Spinal cord (tissue), 10 donors: ENCODE measurements at places on chromosomes 4 and X. TPM values are rescaled to one million over a fixed set of nuclear protein-coding genes. Genes with fewer than 3 reads are reported as not detected.

DNA sequence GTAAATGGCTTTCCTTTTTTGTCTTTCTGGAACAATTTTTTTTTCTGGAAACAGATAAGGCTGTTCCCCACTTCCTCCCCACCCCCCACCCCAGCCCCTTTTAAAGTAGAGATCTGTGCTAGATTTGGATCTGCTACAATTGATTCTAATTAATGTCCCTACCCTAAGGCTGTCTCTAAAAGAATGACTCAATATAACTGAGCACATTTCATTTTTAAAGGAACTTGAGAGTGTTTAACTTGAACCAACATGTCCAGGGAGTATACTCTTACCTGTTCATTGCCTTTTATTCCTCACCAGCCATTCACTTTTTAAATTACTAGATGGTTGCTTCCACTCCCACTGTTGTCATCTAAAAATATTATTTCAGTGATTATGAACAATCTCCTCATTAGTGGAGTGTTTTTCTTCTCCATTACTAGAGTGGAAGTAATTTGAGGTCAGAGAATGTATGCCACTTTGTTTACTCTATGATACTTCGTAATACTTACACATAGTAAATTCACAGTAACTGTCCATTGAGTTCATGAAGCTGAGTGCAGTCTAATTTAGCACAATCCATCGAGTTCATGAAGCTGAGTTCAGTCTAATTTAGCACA lies 14.1 kb upstream of the CNOT6L start:
- no peak overlapping the region for H3K27ac ChIP-seq
- no peak for DNase-seq
- no peaks in the 10 kb centered on the region for H3K36me3 ChIP-seq
- H3K27me3 ChIP-seq = no peaks in the 10 kb centered on the region

- no peak for DNase-seq
- no peaks in the 10 kb centered on the region for H3K27me3 ChIP-seq
- H3K27ac ChIP-seq = no peak overlapping the region
- H3K4me3 ChIP-seq = no peak overlapping the region
- no peaks in the 10 kb centered on the region for H3K4me1 ChIP-seq
These were observed 159.1 kb upstream of the KIT start for GRCh38 chr4:54498661-54499111.

GRCh38 chr4:3257103-3257555 lies 8.2 kb downstream of the MSANTD1 start:
- H3K4me3 ChIP-seq = no peak overlapping the region
- peaks cover 4% of the 10 kb centered on the region for H3K4me1 ChIP-seq
- DNase-seq = no peak
- H3K36me3 ChIP-seq = peaks cover 67% of the 10 kb centered on the region

- H3K4me1 ChIP-seq = peaks cover 12% of the 10 kb centered on the region
- H3K36me3 ChIP-seq = no peaks in the 10 kb centered on the region
- H3K4me3 ChIP-seq = no peak overlapping the region
- H3K27ac ChIP-seq = peak overlapping the region; percentile 68
- peaks cover 4% of the 10 kb centered on the region for H3K27me3 ChIP-seq
These were observed 3.2 kb upstream of the PLP1 start for GRCh38 chrX:103773445-103773844.

DNA sequence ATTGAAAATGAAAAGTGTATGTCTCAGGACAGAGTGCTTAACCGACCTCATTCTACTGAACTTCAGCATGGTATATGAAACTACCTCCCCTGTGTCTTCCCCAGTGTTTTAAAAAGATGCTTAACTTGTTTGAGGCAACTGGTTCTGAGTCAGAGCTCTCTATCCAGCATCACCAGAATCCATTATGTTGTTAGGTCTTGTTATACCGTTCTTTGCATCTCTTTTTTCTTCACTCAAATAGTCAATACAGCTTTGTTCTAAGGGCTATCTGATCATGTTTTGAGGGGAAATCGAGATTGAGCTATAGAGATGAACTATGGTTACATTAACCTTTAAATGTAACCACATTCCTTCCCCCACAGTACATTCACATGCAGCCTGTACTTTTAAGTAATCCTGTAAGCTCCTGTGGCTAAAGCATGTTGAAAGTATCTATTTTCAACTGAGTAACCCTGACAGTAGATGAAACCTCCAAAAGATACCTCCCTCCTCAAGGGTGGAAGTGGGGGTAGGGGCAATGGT lies 514.4 kb downstream of the RPA4 start:
- no peak for DNase-seq
- H3K4me1 ChIP-seq = no peaks in the 10 kb centered on the region
- no peak overlapping the region for H3K27ac ChIP-seq
- no peaks in the 10 kb centered on the region for H3K36me3 ChIP-seq
- peaks cover 8% of the 10 kb centered on the region for H3K27me3 ChIP-seq

GRCh38 chrX:679291-679979 lies 48.8 kb downstream of the SHOX start:
- no peak overlapping the region for H3K4me3 ChIP-seq
- no peaks in the 10 kb centered on the region for H3K4me1 ChIP-seq
- H3K27ac ChIP-seq = no peak overlapping the region
- no peaks in the 10 kb centered on the region for H3K36me3 ChIP-seq

DNA sequence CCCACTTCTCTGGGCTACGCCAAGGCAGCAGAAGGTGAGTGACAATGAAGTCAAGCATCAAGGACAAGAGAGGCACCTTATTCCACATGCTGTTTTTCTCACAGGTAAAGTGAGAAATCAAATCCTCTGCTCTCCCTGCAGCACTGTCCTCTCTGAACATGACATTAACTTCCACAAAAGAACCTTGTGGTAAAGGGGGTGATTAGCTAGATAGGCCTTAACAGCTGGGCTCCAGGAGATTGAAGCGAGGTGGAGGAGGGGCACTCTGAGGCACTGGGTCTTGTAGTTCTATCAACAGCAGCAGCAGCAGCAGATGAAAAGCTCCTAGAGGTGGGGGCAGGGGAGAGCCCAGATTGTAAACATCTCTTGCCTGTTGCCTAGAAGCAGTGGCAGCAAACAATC lies 96.8 kb upstream of the CXXC4 start:
- peak overlapping the region; percentile 19 for H3K27ac ChIP-seq
- H3K4me1 ChIP-seq = no peaks in the 10 kb centered on the region
- H3K27me3 ChIP-seq = no peaks in the 10 kb centered on the region
- H3K36me3 ChIP-seq = no peaks in the 10 kb centered on the region

Gene STPG2
- total RNA-seq = 2.7 TPM

DNA sequence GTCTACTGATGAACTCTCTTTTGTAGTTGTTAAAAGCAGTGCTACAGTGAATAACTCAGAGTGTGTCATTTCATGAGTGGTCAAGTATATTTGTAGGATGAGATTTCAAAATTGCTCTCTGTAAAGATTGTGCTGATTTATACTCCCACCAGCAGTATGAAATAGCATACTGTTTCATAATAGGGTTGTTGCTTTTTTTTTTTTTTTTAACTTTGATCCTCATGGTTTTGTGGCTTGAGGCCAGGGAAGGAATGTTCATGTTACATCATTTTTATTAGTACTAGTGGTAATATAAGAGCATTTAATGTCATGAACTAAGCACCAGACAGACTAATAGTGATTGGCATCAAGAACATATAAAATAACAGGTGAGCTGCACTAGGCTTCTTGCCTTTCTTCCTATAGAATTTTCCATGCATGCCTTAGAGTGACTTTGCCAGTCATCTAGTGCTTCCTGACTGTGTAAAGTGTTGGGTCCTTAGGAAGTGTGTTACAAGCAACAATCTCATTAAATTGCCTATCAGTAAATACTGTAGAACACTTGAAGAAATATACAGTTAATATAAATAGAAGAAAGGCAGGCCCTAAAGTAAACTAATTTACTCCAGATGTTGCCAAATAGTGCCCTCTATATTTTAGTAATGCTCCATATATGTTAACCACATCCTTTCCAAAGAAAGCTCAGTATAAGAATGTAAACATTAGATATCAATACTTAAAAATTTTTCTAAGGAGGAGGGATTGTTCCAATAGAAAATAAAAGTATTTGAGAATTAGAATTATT lies 38.6 kb upstream of the MSMO1 start:
- no peak overlapping the region for H3K4me3 ChIP-seq
- H3K27me3 ChIP-seq = no peaks in the 10 kb centered on the region
- H3K27ac ChIP-seq = no peak overlapping the region
- no peaks in the 10 kb centered on the region for H3K36me3 ChIP-seq
- no peaks in the 10 kb centered on the region for H3K4me1 ChIP-seq

DNA sequence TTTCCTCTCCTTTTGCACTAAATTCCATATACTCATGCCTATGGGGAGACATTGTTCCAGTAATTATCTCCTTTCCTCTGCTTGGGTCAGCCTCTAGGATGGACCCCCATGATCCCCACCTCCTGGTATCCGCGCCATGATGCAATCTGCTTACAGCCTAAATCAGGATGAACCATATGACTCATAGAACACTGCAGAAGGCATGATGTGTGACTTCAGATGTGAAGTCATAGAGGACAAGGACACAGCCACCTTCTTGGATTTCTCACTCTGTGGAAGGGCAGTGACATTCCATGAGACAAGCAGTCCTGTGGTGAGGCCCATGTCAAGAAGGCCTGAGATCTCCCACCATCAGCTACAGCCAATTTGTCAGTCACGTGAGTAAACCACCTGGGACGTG lies 9.0 kb upstream of the TMEM144 start:
- H3K27me3 ChIP-seq = no peaks in the 10 kb centered on the region
- H3K27ac ChIP-seq = no peak overlapping the region
- no peaks in the 10 kb centered on the region for H3K36me3 ChIP-seq

DNA sequence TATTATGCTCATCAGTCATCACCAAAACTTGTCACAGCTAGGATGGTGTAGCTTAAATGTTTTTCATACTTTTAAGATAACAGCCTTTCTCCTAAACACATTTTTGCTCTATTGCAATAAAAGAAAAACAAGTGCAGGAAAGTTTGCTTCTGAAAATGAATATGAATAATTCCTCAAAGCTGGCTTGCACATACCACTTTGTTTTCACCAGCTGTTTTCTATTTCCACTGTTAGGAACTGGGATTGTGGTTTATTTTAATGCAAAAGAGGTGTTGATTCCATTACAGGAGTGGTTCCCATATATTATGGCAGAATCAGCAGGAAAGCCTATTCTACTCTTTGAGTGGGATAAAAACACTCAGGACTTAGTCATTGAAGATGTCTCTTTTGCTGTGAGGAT lies 145.9 kb downstream of the PPA2 start:
- DNase-seq = no peak
- no peak overlapping the region for H3K4me3 ChIP-seq
- H3K27me3 ChIP-seq = no peaks in the 10 kb centered on the region
- no peaks in the 10 kb centered on the region for H3K36me3 ChIP-seq
- H3K27ac ChIP-seq = no peak overlapping the region

Gene FAM120C
- 12.2 TPM for total RNA-seq

GRCh38 chr4:139710073-139710472 lies 44.5 kb downstream of the MGST2 start:
- H3K27me3 ChIP-seq = no peaks in the 10 kb centered on the region
- no peak for DNase-seq
- H3K36me3 ChIP-seq = no peaks in the 10 kb centered on the region
- H3K4me1 ChIP-seq = no peaks in the 10 kb centered on the region

Gene PSAPL1
- 0.06 TPM for total RNA-seq

Gene NXF2B
- total RNA-seq = not detected

Gene SYNPO2
- total RNA-seq = 11.7 TPM

DNA sequence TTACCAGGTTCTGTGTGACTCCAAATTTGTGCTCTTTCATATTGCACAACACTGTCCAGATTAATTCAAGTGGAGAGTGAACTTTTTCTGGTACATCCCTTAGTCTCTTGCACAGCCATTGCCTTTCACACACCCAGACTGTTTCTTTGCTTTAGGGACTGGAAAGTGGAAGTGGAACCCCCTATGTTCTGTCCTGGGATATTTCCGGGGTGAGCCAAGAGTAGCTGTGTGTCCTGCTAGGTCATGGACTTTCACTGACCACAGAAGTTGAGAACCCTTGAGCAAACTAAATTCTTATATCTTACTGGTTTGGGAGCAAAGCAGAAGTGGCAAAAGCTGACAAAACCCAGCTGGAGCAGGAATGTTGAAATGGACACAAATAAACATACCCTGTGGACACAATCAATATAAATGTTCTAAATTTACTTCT lies 10.3 kb upstream of the VSIG4 start:
- no peaks in the 10 kb centered on the region for H3K36me3 ChIP-seq
- H3K27ac ChIP-seq = no peak overlapping the region
- no peaks in the 10 kb centered on the region for H3K4me1 ChIP-seq
- H3K4me3 ChIP-seq = no peak overlapping the region

DNA sequence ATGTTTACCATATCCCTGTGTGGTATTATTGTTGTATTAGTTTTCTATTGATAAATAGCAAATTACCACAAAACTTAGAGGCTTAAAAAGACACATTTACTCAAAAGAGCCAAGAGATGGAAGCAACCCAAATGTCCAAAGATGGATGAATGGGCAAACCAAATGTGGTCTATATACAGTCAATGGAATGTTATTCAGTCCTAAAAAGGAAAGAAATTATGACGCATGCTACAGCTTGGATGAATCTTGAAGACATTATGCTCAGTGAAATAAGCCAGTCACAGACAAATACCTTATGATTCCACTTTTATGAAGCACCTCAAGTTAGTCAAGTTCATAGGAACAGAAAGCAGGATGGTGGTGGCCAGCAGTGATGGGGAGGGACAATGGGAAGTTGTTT lies 144.7 kb downstream of the QDPR start:
- DNase-seq = no peak
- no peaks in the 10 kb centered on the region for H3K27me3 ChIP-seq
- H3K36me3 ChIP-seq = no peaks in the 10 kb centered on the region

GRCh38 chr4:7788193-7788592 lies 151.5 kb downstream of the AFAP1 start:
- DNase-seq = no peak
- H3K4me1 ChIP-seq = peaks cover 3% of the 10 kb centered on the region
- no peak overlapping the region for H3K27ac ChIP-seq
- no peak overlapping the region for H3K4me3 ChIP-seq

Gene MAML3
- total RNA-seq = 6.0 TPM

Gene SLC10A3
- total RNA-seq = 13.9 TPM

DNA sequence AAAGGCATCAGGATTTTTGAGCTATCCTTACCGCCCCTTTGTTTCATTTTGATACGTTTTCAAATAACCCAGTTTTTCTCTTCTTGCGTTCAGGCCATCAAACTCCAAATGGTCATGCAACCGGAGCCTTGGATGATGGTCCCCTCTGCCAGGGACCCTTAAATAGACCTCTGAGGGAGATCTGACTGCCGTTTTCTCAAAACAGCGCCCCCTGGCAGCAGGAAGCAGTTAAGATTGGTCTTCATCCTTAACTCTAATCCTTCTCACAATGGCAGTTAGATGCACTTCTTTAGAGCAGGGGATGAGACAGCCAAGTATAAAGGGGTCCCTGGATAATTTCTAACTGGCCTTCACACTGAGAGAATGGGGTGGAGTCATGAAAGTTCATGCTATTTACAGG lies 525.0 kb upstream of the SPANXN1 start:
- DNase-seq = no peak
- H3K36me3 ChIP-seq = no peaks in the 10 kb centered on the region
- no peaks in the 10 kb centered on the region for H3K27me3 ChIP-seq
- H3K4me1 ChIP-seq = no peaks in the 10 kb centered on the region

- no peaks in the 10 kb centered on the region for H3K27me3 ChIP-seq
- no peaks in the 10 kb centered on the region for H3K4me1 ChIP-seq
- H3K27ac ChIP-seq = no peak overlapping the region
- DNase-seq = no peak
- H3K36me3 ChIP-seq = no peaks in the 10 kb centered on the region
These were observed 398.6 kb upstream of the RASGEF1B start for GRCh38 chr4:81870275-81870674.

Gene STATH
- not detected for total RNA-seq

GRCh38 chr4:100948911-100949310 lies 398.4 kb downstream of the PPP3CA start:
- no peaks in the 10 kb centered on the region for H3K36me3 ChIP-seq
- H3K4me1 ChIP-seq = no peaks in the 10 kb centered on the region
- H3K4me3 ChIP-seq = no peak overlapping the region
- no peaks in the 10 kb centered on the region for H3K27me3 ChIP-seq
- H3K27ac ChIP-seq = no peak overlapping the region

- peaks cover 3% of the 10 kb centered on the region for H3K4me1 ChIP-seq
- peaks cover 5% of the 10 kb centered on the region for H3K36me3 ChIP-seq
- H3K27me3 ChIP-seq = no peaks in the 10 kb centered on the region
- no peak for DNase-seq
- no peak overlapping the region for H3K4me3 ChIP-seq
These were observed 10.1 kb downstream of the PAPSS1 start for GRCh38 chr4:107709916-107710315.
